ENCODE measurements at places on chromosomes 7 and 10.

DNA sequence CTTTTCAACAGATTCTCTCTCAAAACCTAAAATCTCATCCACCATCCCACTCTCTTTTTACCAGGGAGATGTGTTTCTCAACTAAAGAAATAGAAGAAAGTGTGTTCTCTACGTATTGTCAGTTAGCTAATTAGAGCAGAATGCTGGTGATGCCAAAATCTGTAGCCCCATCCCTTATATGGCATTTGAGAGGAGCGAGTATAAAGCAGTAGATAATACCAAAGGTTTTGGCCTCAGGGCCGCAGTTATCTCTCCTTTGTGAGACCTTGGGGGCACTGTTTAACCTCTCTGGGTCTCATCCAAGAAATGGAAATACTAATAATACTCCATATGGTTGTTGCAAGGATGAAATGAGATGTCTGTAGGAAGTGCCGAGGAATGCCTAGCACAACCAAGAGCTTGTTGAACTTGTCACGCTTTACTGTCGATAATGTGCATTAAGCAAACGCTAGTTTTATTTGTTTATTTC, 456 bp upstream of the DLD start:
- no peak for DNase-seq

DNA sequence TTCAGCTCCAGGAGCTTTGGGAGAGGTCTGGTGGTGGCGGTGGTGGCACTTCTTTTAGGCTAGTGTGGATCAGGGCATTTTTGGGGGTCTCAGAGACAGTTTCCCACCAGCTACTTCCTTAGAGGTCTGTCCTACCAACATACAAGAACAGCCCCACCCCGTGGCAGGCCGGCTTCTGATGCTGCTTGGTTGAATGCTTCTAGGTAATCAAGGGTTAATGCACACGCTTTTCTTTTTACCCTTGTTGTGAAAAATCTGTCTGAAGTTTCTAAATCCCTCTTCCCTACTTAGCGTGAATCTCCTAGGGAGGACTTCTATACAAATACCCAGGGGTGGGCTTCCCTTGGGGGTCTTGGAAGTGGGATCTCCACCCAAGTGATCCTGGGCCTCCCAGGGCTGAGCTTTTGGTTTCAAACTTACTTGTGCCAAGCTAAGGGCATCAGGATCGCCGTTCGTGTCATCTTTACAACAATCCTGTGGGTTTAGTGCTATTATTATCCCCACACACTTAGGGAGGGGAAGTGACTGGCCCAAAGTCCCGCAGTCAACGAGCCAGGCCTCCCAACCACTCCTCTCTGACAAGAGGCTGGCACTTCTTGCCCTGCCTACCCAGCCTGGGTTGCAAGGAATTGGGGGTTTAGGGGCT, 1.7 kb downstream of the SH2B2 start:
- DNase-seq, result no peak

DNA sequence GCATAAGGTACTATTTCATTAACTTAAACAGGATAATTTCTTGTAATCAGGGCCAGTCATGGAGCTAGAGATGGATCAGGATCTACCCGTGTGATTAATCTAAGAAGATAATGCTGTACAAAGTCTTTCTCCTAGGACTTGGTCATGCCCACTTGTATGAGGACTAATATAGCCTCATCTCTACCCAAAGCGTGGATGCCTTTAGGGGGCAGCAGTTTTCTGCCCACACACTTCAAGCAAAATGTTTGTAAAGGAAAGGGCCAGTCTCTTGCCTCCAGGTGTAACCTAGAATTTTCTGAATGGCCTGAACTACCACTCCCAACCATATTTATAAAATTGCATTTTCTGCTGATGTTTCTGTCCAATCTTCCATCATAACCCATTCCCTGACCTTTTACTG, 764.0 kb upstream of the IGFBP3 start:
- DNase-seq, result no peak

GRCh38 chr7:47285860-47286491, 295.9 kb downstream of the TNS3 start:
- DNase-seq, result no peak

DNA sequence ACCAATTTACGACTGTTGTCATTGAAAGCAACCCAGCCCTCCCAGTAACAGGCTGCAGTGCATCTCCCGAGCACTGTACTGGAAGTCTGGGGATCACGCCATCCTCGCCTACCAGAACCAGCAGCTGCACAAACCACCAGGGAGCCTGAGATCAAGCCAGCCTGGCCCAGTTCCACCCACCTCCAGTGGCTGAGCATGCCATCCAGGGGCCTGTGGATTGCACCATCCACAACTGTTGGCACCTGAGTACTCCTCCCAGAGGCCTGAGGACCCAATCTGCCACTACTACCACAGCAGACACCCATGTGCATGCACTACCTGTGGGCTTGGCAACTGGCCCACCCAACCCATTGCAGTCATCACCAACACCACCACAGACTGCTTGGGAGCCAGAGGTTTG, 44.2 kb downstream of the HERPUD2 start:
- no peak for DNase-seq

DNA sequence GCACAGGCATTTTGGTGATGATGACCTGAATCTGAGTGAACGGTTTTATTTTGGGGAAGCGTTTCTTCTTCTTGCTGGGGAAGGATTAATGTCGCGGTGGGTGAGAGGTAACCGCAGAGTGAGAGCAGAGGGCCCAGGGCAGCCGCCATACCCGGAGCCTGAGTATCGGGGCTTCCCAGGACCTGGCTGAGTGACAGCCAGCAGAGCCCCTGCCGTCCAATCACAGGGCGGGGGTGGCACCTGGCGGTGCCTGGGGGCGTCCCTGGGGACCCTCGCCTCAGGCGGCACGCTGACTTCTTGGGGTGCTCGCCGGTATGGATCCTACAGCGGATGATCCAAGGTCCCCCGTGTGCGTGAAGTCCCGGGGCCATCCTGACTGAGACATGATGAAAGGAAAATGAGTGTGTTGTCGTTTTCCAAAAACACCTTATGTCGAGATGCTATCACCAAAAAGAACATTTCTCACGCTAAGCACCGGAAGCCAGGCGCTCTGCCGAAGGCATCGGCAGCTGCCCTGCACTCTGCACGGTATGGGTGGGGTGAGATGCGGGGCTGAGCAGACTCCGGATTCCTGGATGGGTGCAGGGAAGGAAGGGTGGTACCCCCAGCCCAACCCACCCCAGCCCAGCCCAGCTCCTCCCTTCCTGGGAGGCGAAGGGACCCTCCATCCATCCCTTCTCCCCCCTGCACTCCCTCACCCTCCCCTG, 227.9 kb upstream of the SHH start:
- DNase-seq, result no peak

DNA sequence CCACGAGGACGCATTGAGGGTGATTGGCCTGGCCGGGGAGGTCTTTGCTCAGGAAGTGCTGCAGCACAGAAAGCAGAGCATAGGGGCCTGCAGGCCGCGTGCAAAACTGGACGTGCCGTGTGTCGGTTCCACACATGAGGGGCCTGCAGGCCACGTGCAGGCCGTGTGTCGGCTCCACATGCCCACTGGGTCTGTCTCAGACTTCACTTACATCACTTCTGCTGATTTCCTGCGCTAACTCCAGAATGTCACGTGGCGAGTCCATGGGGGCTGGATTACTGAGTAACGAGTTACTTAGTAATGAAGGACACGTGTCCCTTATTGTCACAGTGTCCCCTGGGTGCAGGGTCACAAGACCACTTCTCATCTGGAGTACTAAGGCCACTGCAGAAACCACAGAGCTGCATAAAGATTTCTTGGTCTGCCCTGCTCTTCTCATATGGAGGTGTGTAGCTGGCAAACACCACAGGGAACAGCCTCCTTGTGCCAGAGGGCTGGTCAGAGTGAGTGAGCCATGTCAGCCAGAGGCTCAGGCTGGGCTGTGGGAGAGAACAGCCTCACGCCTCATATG, 60.8 kb downstream of the GDI2 start:
- DNase-seq, result no peak

All from NCI-H187 (cell line).